ENCODE measurements at places on chromosomes 3 and 15.

- no peak for DNase-seq
Observed at GRCh38 chr3:139930211-139930610, 4.8 kb upstream of the CLSTN2 start.

DNA sequence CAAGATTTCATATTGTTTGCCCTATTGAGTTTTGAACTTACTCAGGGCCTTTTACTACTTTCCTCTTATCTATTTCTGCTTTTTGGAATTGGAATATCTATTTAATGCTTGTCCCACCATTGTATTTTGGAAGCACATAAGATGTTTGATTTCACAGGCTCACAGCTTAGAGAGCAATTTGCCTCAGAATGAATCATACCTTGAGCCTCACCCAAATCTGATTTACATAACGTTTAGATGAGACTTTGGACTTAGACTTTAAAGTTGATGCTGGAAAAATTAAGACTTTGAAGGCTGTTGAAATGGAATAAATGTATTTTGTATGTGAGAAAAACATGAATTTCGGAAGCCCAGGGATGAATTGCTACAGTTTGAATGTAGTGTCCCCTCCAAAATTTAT, 458.9 kb downstream of the CNTN6 start:
- DNase-seq: no peak

GRCh38 chr3:135460273-135460672, 505.3 kb upstream of the PPP2R3A start:
- DNase-seq: no peak

- DNase-seq: no peak
Observed at GRCh38 chr3:10855871-10856662, 40.0 kb downstream of the SLC6A11 start.

- no peak for DNase-seq
Observed at GRCh38 chr15:72139667-72140066, 21.5 kb downstream of the SENP8 start.

DNA sequence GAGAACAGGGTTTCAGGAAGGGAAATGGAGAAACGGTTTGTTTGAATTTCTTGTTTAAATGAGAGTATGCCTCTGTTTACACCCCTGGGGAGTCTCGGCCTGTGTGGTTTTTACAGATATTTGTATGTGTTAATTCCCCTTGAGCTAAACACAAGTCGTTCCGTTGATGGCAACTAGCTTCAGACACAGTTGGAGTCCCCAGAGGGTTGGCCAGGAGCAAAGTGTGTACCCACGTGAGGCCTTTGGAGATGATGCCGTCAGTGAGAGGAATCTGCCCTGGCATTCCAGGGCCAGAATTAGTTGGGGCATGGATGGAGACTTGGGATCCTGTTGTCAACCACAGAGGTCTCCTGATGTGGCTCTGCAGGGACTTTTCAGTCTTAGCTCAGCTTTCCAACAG, 44.0 kb downstream of the CEMIP start:
- no peak for DNase-seq

GRCh38 chr15:50137893-50138292, 18.9 kb upstream of the ATP8B4 start:
- no peak for DNase-seq

- DNase-seq: no peak
Observed at GRCh38 chr15:39549912-39550311, 31.0 kb upstream of the THBS1 start.

DNA sequence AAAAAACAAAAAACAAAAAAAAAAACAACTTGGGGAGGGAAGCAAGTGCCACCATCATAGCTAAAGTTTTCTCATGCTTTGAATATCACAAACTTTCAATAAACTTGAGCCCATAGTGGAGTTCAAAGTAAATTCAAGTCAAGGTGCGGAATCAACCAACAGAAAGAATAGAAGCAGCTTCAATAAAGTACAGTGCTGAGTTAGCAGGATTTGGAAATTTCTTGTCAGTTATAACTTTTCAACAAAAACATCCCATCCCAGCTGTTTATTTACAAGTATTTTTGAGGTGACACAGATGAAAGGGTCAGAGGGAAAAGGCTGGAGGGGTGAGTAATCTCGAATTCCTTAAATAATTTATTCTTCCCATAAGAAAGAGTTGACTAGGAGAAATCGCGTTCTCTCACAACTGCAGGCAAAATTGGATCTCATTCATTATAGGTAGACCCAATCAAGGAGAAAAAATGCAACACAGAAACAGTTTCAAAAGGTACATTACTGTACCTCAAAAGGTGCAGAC, 477.4 kb upstream of the RASGRP1 start:
- no peak for DNase-seq

Measured in putamen (tissue), 1 donor.